Motor neuron (in vitro differentiated cells): ENCODE measurements at places on chromosomes 12 and 14. TPM values are rescaled to one million over a fixed set of nuclear protein-coding genes. Genes with fewer than 3 reads are reported as not detected.

DNA sequence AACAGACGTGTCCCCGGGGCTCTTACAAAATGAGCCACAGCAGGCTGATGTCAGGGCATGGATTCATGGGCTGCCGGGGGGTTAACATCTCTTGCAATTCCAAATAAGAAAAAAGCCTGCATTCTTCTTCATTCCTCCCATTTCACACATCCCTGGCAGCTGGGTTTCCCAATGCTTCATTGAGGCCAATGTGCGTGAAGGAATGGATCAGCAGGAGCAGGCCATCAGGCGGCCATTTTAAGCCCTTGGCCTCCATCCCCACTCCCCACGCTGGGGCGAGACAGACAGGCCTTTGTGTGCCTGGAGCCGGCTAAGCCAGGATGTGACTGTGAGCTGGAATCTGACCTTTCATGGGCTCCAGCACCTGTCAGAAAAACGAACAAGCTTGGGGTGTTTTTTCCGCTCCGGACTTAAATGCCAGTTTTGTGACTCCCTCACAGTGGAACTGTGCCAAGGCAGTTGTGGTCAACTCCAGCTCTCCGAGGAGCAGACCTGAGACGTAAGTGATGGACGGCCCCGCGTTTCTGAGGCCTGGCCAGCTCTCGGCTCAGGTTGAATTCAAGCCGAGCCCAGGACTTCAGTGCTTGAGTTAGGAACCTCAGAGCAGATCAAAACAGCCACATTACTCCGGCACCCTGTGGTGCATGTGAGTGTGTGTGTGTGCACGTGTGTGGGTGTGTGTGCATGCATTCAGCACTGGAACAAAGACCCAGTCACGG, 133.1 kb downstream of the TMEM30B start:
- ATAC-seq: no peak

DNA sequence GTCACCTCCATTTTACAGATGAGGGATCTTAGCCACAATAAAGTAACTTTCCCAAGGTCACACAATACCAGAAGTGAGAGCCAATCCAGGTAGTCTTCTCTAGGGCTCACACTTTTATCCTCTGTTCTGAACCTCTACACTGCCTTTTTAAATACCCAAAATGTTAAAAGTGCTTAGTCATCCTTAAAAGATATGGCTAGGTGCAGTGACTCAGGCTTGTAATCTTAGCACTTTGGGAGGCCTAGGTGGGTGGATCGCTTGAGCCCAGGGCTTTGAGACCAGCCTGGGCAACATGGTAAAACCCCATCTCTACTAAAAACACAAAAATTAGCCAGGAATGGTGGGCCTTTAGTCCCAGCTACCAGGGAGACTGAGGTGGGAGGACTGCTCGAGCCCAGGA, 104.1 kb upstream of the PPP4R3A start:
- ATAC-seq: no peak

Gene OR4Q2
- not detected in 2 replicates for total RNA-seq

Gene IL22
- not detected in 2 replicates for total RNA-seq

- ATAC-seq: peak; percentile 57
These were observed 41.3 kb downstream of the MED13L start for GRCh38 chr12:116236148-116236731.

DNA sequence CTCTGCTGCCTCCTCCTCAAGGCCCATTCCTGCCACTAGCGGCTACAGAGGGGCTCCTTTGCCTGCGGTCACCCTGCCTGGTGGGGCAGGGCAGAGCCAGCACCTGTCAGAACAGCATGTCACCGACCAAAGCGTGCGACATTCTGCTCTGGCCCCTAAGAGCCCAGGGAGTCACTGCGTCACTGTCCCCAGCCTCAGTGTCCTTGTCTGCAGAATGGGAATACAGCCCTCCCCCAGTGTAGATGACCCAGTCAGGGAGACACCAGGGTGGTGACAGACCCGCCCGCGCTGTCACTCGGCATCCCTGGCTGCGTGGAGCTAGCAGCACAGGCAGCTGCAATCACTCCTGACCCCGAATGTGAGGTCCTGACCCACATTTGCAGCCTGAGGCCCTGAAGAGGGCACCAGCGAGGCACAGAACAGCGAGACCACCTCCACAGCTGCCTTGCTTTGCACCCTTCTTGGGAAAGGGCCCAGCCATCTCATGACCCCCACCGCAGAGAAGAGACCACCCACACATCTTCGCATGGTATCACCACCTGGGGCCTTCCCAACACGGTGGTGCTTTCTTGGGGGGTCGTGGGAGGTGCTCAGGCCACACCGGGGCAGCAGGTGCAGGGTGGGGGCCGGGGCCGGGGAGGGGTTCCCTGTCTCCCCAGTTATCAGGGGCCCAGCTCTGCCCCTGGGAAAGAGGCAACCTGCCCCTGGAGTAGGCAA, 2.5 kb downstream of the AHNAK2 start:
- ATAC-seq: no peak

DNA sequence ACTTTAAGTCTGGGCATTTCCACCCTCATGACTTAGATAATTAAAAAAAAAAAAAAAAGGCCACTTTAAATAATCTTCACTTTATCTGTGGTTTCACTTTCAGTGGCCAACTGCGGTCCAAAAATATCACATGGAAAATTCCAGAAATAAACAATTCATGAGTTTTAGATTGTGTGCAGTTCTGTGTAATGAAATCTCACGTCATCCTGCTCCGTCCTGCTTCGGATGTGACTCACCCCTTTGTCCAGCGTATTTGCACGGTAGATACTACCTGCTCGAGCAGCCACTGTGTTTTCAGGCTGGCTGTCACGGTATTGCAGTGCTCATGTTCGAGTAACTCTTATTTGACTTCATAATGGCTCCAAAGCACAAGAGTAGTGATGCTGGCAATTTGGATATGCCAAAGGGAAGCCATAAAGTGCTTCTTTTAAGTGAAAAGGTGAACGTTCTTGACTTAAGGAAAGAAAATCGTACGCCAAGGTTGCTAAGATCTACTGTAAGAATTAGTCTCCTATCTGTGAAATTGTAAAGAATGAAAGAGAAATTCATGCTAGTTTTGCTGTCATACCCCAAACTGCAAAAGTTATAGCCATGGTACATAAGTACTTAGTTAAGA, 2.4 kb downstream of the E2F7 start:
- no peak for ATAC-seq

GRCh38 chr14:87934185-87934584, 58.8 kb downstream of the GALC start:
- peak; percentile 52 for ATAC-seq

DNA sequence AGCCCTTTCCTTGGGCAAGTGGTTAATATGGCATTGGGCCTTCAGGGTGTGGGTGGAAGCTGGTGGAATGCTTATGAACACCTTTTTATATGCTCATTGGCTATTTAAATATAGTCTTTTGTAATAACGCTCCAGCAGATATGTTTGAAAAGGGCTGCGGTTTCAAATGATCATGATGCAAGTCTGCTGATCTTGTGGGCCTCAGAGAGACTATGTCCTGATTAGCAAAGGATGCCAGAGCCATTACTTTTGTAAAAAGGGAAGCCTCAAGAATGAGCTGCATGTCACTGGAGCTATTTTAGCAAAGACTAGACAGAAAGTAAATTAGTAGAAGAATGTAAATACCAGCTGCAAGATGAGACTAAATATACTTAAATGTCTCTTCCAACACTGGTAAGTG, 200.5 kb downstream of the GXYLT1 start:
- no peak for ATAC-seq

GRCh38 chr14:59132796-59133494, 55.5 kb upstream of the DAAM1 start:
- ATAC-seq: no peak

DNA sequence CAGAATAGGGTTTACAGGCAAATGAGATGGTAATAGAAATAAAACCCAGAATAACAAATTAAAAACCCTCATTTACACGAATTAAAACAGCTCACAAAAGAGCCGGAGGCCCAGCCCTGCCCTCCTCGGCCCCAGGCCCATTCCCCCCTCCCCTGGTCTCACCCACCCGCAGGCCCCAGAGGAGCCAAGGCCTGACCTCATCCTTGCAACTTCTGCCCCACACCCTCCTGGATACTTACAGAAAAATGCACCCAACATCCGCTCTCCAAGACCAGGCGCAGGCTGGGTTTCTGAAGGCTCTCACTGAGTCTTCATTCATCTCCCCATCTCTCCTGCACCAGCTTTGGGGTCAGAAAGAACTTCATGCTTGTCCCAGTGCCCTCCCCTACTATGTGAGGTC, 16.2 kb upstream of the VSX2 start:
- no peak for ATAC-seq

- no peak for ATAC-seq
These were observed 50.8 kb downstream of the NTN4 start for GRCh38 chr12:95739561-95740313.

DNA sequence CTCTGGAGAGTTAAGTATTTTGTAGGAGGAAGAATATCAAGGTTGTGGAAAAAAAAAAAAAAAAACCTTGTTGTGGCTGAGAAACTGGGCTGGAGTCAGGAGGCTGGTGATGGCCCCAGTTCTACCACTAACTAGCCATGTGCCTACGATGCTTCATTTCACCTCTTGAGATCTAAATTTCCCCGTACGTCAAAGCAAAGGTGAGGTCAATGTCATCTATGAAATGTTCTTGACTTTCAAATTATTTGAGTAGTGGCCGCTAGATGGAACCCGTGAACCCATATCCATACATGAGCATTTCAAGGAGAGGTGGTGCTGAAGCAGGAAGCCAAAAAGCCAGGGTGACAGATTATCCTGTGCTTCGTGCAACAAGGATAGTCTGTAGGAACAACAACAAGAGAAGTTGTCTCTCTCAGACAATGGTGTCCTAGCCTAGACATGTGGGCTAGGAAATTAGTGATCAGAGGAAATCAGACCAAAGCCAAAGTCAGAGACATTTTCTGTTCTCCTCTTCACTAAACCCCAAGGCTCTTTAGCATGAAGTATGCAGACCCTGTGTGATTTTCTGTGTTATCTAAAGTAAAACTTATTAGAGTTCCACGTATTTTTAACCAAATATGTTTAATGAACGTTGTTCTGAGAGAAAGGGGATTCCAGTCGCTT, 95.5 kb upstream of the ETV6 start:
- ATAC-seq: no peak

Gene PMEL
- 2.5 and 4.7 TPM in 2 replicates for total RNA-seq

DNA sequence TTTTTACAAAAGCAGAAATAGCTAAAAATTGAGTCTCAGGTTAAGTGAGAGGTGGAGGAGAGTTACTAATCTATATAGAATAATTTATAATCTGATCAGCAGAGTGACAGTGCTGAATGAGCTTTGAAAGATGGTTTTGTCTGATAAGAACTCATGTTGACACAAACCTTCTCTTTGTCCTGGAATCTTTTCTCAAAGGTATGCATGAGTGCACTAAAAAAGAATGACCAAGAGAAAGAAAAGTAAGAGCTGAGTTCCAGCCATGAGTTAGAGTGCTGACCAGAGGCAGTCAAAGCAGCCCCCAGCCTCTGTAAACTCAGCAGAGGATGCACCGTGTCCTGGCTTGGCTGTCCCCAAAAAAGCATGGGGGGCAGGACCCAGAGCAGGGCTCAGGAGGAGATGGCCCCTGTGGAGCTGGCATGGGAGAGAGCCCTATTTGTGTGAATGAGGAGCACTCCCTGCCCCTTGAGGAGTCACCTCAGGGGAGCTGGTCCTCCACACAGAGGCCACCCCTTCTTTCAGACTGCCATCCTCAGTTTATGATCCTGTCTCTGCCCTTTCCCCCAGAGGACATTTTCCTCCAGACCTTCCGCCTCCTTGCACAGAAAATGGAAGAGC, 129.8 kb downstream of the SEC23A start:
- ATAC-seq: no peak

Gene RDH16
- total RNA-seq: 0.81 and 1.3 TPM in 2 replicates

Gene CCNB1IP1
- 49.7 and 51.2 TPM in 2 replicates for total RNA-seq

Gene ABCD2
- 3.2 and 3.9 TPM in 2 replicates for total RNA-seq

Gene TUNAR
- total RNA-seq: 18.6 and 22.0 TPM in 2 replicates

DNA sequence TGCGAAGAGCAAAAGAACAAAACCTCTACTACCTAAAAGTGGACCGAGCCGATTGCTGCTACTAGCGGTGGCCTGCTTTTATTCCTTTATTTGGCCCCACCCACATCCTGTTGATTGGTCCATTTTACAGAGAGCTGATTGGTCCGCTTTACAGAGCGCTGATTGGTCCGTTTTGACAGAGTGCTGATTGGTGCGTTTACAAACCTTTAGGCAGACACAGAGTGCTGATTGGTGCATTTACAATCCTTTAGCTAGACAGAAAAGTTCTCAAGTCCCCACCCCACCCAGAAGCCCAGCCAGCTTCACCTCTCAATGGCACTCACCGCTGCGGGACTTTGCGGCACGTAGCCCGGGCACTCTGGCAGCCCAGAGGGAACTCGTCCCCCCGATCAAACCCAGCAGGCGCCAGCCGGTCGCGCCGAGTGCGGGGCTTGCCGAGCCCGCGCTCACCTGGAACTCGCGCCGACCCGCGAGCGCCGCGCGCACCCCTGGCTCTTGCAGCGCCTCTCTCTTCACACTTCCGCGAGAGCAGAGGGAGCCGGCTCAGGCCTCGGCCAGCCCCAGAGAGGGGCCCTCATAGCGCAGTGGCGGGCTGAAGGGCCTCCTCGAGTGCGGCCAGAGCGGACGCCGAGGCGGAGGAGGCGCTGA, 8.7 kb upstream of the FGD4 start:
- ATAC-seq: no peak

DNA sequence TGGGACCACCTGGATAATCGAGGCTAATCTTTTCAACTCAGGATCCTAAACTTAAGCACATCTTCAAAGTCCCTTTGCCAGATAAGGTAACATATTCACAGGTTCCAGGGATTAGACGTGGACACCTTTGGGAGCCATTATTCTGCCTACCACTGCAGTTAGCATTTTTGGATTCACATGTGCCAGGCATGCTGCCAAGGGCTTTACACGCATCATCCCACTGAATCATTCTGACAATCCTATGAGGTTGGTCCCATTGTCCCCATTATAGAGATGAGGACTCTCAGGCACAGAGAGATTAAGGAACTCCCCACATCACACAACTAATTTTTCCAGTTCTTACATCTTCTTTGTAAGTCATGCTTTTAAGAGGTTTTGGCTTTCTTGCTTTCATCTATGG, 34.5 kb downstream of the RTN1 start:
- ATAC-seq: no peak

DNA sequence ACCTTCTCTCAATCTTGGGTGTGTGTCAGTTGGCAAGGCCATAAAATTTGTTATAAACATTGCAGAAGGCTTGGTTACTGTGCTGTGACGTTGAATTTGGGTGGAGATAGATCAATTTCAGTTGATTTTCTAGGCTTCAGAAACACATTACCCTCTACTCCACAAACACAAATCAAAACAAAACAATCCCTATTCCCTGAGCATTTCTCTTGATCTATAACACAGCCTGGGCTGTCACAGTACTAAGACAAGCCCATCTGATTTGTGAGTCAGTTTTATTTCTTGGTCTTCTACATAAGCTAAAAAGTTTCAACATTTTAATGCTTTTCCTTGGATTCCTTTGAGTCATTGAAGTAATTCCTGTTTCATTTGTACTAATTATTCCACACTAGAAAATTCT, 79.8 kb downstream of the PTPN11 start:
- no peak for ATAC-seq
